ENCODE measurements at places on chromosomes 3 and 15.

DNA sequence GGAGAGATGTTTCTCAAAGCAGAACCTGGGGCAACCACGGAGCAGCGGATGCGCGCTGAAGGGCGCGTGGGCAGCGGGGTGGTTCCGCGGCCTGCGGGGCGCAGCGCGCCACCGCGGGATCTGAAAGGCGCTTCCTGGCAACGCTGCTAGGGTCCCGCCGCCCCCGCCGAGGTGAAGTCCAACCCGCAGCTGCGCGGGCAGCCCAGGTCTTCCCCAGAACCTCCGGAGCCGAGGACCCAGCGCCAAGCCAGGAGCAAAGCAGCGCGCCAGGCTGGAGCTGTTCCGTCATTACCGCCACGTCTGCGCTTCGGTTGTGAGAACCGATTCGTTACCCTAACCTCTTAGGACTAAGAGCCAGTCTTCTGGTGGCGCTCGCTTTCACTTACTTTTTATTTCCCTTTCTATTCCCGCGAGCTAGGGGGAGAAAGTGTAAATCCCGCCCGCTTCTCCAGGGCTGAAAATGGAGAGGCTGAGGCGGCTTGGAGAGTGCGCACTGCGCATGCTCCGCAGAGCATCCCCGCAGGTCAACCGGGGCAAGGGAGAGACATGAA is 3.2 kb upstream of the GABRG3 start:
- no peak for DNase-seq

DNA sequence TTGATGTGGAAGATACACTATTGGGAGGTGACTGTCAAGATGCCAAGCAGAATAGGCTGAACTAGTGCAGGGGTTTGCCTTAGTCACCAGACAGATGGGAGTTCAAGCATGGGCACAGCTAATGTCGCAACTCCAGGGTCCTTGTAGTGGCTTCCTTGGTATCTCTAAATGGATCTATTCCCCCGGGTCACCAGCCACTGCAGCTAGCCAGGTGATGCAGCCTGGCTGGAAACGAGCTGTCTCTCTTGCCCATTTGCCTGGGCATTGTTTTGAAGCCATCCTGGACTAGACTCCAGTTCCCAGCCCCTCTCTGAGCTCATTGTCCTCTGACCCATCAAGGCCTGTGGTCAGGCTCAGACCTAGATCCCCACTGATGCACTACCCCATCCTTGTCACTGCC is 8.4 kb upstream of the CPEB1 start:
- no peak for DNase-seq

DNA sequence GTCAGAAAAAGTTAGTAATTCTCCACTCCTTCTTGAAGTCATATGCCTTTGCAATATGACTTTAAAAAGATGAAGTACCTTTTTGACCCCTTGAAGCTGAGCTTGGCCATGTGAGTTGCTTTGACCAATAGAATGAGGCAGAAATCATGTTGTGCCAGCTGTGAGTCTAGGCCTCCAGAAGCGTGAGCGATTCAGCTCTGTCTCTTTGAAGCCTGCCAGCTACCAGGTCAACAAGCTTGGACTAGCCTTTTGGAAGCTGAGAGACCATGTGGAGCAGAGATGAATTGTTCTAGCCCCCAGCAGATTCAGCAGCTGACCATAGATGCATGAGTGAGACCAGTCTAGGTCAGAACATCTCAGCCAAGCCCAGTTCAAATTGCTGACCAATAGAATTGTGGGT is 69.8 kb upstream of the EOMES start:
- no peak for DNase-seq

DNA sequence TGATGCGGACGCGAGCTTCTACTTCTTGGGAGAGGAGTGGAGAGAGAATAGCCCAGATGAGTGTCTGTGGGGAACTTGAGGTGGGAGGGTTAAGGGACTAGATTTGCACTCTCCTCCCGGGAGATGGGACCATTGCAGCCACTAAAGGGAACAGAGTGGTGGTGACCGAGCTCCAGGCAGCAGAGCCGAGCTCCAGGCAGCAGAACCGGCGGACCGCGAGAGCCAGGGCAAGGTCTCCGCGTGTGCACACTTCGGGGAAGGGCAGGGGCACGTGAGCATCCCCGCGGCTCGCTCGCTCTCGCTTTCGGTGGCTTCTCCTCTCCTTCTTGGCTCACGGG is 1.1 kb downstream of the IGDCC3 start:
- no peak for DNase-seq

GRCh38 chr3:64830681-64831080 is 142.9 kb upstream of the ADAMTS9 start:
- no peak for DNase-seq
